ENCODE measurements at places on chromosomes 3 and 15. TPM values are rescaled to one million over a fixed set of nuclear protein-coding genes. Genes with fewer than 3 reads are reported as not detected.

FBN1 gene
- polyA plus RNA-seq: 80.8 TPM

RBMS3 gene
- polyA plus RNA-seq: 14.0 TPM

- no peak for DNase-seq
Measured at GRCh38 chr15:72375501-72375845, 341 bp downstream of the HEXA start.

GRM2 gene
- 0.63 TPM for polyA plus RNA-seq

DNA sequence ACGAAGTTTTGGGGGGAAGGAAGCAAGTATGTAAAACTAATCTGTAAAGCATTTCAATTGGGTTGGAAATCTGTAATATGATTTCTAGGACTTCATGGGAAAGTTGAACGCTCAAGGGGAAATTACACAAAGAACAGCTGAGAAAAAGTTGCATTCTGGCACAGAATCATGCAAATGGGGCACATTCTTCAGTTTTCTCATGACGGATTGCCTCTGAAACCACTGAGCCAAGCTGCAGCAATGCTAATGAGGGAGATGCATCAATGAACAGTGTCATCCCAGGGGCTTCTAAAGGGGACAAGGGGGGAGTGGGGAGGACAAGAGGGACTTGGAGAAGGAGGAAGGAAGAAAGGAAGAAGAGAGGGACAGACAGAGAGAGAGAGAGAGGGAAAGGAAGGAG, 291.4 kb upstream of the ATP11B start:
- no peak for DNase-seq

DNA sequence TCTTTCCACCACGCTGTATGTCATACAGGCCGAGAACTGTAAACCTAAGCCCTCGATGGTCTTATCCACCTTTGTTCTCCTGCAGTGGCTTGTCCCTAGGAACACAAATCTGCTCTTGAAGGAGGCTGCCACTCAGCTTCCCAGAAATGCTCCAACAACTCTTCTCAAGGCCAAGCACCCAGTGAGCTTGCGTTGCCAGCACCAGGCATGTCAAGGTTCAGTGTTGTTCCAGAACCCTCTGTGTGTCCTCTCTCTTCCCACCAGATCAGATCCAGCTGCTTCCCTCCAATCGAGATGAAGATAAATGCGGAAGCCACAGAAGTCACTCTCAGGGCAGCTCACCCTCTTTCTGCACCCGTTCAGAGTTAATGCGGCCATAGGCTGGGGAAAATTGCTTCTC, 11.3 kb upstream of the MYZAP start:
- no peak for DNase-seq

GRCh38 chr15:79185199-79185598, 94.6 kb upstream of the RASGRF1 start:
- DNase-seq: no peak
